Mesothelial cell of epicardium (in vitro differentiated cells): ENCODE measurements at places on chromosomes 6 and 20.

- peak overlapping the region; percentile 19 for H3K27ac ChIP-seq
- no peaks in the 10 kb centered on the region for H3K36me3 ChIP-seq
- H3K4me3 ChIP-seq: no peak overlapping the region
- H3K27me3 ChIP-seq: no peaks in the 10 kb centered on the region
These were observed 574.3 kb downstream of the COL12A1 start for GRCh38 chr6:74631564-74631963.

DNA sequence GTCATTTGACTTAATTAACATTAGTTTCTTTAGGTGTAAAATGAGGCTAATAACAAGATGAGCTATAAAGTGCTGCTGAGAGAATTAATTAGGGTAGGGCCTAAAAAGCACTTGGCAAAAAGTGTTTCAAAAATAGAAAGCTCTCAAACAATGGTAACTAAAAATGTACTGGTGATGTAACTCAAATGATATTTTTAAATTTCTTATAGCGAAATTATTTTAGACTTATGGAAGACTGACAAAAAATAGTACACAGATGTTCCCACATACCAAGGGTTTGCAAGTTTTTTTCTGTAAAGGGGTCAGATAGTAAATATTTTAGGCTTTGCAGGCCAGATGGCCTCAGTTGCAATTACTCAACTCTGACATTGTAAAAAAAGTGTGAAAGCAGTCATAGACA, 190.7 kb upstream of the UFL1 start:
- H3K36me3 ChIP-seq: no peaks in the 10 kb centered on the region
- no peak for DNase-seq
- H3K27ac ChIP-seq: no peak overlapping the region
- no peaks in the 10 kb centered on the region for H3K27me3 ChIP-seq
- H3K4me3 ChIP-seq: no peak overlapping the region

- peak overlapping the region; percentile 61 for H3K4me3 ChIP-seq
- no peaks in the 10 kb centered on the region for H3K27me3 ChIP-seq
- H3K27ac ChIP-seq: peak overlapping the region; percentile 68
- H3K36me3 ChIP-seq: no peaks in the 10 kb centered on the region
- DNase-seq: peak; percentile 45
These were observed 50.3 kb upstream of the GFRAL start for GRCh38 chr6:55276745-55277530.

DNA sequence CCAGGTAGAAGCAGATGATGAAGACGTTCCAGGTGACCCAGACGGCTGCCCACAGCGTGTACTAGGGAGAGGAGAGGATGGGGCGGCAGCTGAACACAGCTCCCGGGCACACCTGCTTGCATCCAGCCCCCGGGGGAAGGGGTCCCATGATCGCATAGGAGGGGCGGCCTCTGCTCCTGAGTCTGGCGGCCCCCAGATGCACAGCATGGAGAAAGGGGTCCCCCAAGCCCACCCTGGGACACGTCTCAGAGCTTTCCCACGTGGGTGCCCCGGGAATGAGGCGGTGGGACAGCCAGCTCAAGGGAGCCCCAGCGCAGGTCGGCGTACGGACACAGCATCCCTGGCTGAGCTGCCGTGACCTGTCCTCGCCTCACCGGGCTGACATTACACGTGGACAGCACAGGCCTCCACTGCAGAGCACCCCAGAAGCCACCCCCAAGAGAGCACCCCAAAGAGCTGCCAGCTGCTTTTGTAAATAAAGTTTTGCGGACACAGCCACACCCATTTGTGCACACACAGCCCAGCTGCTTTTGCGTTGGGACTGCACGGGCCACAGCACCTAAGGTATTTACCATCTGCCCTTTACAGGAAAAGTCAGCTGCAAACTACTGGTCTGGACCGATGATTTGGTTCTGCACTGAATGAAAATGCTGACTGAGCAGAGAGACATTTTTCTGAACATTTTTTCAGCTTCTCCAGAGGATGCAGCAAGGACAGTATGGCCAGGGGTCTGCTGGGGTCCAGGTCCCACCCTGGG, 5.2 kb downstream of the NKAIN4 start:
- peaks cover 32% of the 10 kb centered on the region for H3K27me3 ChIP-seq
- H3K4me3 ChIP-seq: no peak overlapping the region
- H3K27ac ChIP-seq: no peak overlapping the region
- H3K4me1 ChIP-seq: peaks cover 6% of the 10 kb centered on the region
- no peaks in the 10 kb centered on the region for H3K36me3 ChIP-seq

- no peaks in the 10 kb centered on the region for H3K27me3 ChIP-seq
- H3K4me1 ChIP-seq: peaks cover 20% of the 10 kb centered on the region
- H3K4me3 ChIP-seq: no peak overlapping the region
- no peaks in the 10 kb centered on the region for H3K36me3 ChIP-seq
- H3K27ac ChIP-seq: peak overlapping the region; percentile 67
- no peak for DNase-seq
These were observed 45.6 kb upstream of the RAB23 start for GRCh38 chr6:57267586-57268293.

- no peak overlapping the region for H3K27ac ChIP-seq
- H3K4me3 ChIP-seq: no peak overlapping the region
- DNase-seq: no peak
- H3K4me1 ChIP-seq: peaks cover 14% of the 10 kb centered on the region
- H3K27me3 ChIP-seq: no peaks in the 10 kb centered on the region
These were observed 477.1 kb downstream of the BTBD3 start for GRCh38 chr20:12394786-12395185.

- no peaks in the 10 kb centered on the region for H3K36me3 ChIP-seq
- H3K4me3 ChIP-seq: no peak overlapping the region
- peaks cover 68% of the 10 kb centered on the region for H3K4me1 ChIP-seq
- H3K27me3 ChIP-seq: peaks cover 2% of the 10 kb centered on the region
- H3K27ac ChIP-seq: peak overlapping the region; percentile 10
These were observed 239.5 kb downstream of the SLC24A3 start for GRCh38 chr20:19451923-19452295.

DNA sequence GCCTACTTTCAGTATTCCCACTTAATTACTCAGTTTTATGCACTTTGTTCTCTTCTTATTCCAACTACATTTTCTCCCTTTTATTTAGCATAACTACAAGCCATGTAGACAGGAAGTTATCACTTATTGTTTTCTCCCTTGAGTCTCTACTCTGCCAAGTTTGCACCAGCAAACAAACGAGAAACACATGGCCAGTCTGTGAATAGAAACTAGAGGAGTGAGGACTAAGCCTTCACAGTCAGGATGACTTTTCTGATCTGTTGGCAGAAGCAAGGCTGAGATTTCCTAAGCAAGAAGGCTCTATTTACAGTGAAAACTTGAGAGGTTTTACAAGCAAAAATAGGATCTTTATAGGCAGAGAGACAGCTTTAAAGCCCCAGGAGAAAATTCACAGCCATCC, 69.8 kb upstream of the TINAG start:
- H3K4me1 ChIP-seq: peaks cover 16% of the 10 kb centered on the region
- DNase-seq: no peak
- H3K36me3 ChIP-seq: no peaks in the 10 kb centered on the region
- H3K4me3 ChIP-seq: no peak overlapping the region
- no peaks in the 10 kb centered on the region for H3K27me3 ChIP-seq

DNA sequence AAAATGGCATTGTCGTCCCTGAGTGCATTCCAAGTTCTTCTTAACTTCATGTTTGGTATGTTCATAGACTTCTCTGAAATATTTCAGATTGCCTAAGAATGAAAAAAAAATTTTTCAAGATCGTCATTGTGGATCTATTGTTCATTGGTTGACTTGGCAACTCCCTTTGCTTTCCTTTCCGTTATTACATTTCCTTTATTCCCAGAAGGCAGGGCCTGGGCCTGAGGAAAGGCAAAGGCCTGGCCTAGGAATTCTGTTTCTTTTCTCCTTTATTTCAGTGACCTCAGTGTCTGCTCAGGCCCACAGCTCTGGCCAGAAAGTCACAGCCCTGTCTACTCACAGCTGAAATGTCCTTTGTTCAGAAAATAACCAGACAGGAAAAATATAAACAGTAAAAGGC, 401.6 kb upstream of the PLCB4 start:
- no peaks in the 10 kb centered on the region for H3K4me1 ChIP-seq
- peaks cover 3% of the 10 kb centered on the region for H3K36me3 ChIP-seq
- H3K27me3 ChIP-seq: no peaks in the 10 kb centered on the region
- no peak for DNase-seq
- no peak overlapping the region for H3K27ac ChIP-seq

DNA sequence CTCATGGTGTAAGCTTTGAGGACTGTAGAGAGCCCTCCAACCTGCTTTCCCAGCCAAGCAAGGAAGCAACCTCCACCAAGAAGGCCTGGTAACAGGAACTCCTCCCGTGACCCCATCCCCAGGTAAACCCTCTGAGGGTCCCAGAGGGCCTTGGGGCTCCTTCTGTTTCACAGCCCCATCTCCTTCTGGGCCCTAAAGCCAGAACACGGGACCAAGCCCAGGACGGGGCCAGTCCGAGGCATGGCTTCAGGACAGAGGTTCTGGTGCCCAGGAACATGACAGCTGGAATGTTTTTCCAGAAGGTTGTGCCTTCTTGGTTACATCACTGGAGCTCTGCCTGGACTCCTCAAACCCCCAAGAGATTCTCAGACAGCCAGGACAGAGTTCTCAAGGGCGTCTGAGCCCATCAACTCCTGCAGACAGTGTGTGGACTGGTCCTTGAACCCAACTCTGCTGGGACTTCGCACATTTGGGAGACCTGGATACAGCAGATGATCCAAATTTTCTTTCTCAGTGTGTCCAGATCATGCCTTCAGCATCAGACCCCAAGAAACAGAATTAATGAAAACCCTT, 43.1 kb downstream of the RRBP1 start:
- no peak overlapping the region for H3K27ac ChIP-seq
- DNase-seq: no peak
- H3K36me3 ChIP-seq: peaks cover 7% of the 10 kb centered on the region
- no peak overlapping the region for H3K4me3 ChIP-seq
- H3K27me3 ChIP-seq: no peaks in the 10 kb centered on the region
- H3K4me1 ChIP-seq: no peaks in the 10 kb centered on the region

GRCh38 chr6:146904596-146904995, 299.6 kb upstream of the STXBP5 start:
- H3K27me3 ChIP-seq: no peaks in the 10 kb centered on the region
- no peak overlapping the region for H3K4me3 ChIP-seq
- no peak overlapping the region for H3K27ac ChIP-seq
- H3K4me1 ChIP-seq: peaks cover 11% of the 10 kb centered on the region
- DNase-seq: no peak
- no peaks in the 10 kb centered on the region for H3K36me3 ChIP-seq

- no peaks in the 10 kb centered on the region for H3K27me3 ChIP-seq
- H3K4me3 ChIP-seq: no peak overlapping the region
- H3K4me1 ChIP-seq: peaks cover 37% of the 10 kb centered on the region
- no peak for DNase-seq
These were observed 151.0 kb downstream of the ZDHHC14 start for GRCh38 chr6:157531986-157532365.

- H3K27ac ChIP-seq: no peak overlapping the region
- H3K4me3 ChIP-seq: no peak overlapping the region
- H3K4me1 ChIP-seq: peaks cover 4% of the 10 kb centered on the region
- no peaks in the 10 kb centered on the region for H3K27me3 ChIP-seq
- no peak for DNase-seq
These were observed 102.2 kb downstream of the SLC24A3 start for GRCh38 chr20:19314621-19315020.
